ENCODE measurements at places on chromosomes 7 and 10. TPM values are rescaled to one million over a fixed set of nuclear protein-coding genes. Genes with fewer than 3 reads are reported as not detected.

- no peak for DNase-seq
Measured at GRCh38 chr7:134451656-134452055, 7.2 kb downstream of the AKR1B1 start.

GRCh38 chr7:36621396-36621795 lies 102.9 kb downstream of the AOAH start:
- no peak for DNase-seq

GRCh38 chr7:22348379-22348778 lies 8.6 kb downstream of the RAPGEF5 start:
- DNase-seq = no peak

The PILRA gene
- 13.2 TPM for total RNA-seq

GRCh38 chr7:47216439-47216838 lies 365.5 kb downstream of the TNS3 start:
- no peak for DNase-seq

The CLEC5A gene
- total RNA-seq = not detected

- no peak for DNase-seq
Measured at GRCh38 chr7:66837007-66837406, 84.0 kb upstream of the TMEM248 start.
